ENCODE measurements at places on chromosomes 11 and 22. TPM values are rescaled to one million over a fixed set of nuclear protein-coding genes. Genes with fewer than 3 reads are reported as not detected.

TIMP3 gene
- total RNA-seq = 62.1 TPM

GNAZ gene
- 1.3 TPM for total RNA-seq

SLC5A12 gene
- not detected for total RNA-seq

ANGPTL5 gene
- not detected for total RNA-seq

PKDREJ gene
- not detected for total RNA-seq

SLC22A6 gene
- total RNA-seq = not detected

VPREB1 gene
- not detected for total RNA-seq

TRIM51 gene
- total RNA-seq = not detected

PTPRCAP gene
- total RNA-seq = 0.23 TPM

FAM180B gene
- total RNA-seq = 0.94 TPM

HPX gene
- total RNA-seq = 0.45 TPM

PARVG gene
- not detected for total RNA-seq

PLAAT2 gene
- not detected for total RNA-seq

GPR83 gene
- total RNA-seq = not detected

PLAAT4 gene
- total RNA-seq = 8.3 TPM

GRAP2 gene
- not detected for total RNA-seq

ARL14EP gene
- 18.0 TPM for total RNA-seq

NXPE1 gene
- not detected for total RNA-seq

RAPSN gene
- 0.12 TPM for total RNA-seq

OR10A2 gene
- total RNA-seq = not detected

NNMT gene
- 782 TPM for total RNA-seq

SYT9 gene
- not detected for total RNA-seq

JHY gene
- total RNA-seq = 0.98 TPM

KCNJ1 gene
- not detected for total RNA-seq

ISX gene
- total RNA-seq = not detected

SCUBE1 gene
- total RNA-seq = not detected

OSBP2 gene
- total RNA-seq = 0.45 TPM

APLNR gene
- total RNA-seq = 0.35 TPM

CEP126 gene
- total RNA-seq = 1.1 TPM

CD3G gene
- total RNA-seq = not detected

C11orf52 gene
- 0.38 TPM for total RNA-seq

KCNJ11 gene
- not detected for total RNA-seq

ANO1 gene
- total RNA-seq = 5.3 TPM

HBG2 gene
- total RNA-seq = not detected

P4HA3 gene
- 19.2 TPM for total RNA-seq

ZNF74 gene
- total RNA-seq = 7.7 TPM

GAB4 gene
- total RNA-seq = not detected

SLC5A4 gene
- total RNA-seq = not detected

C22orf31 gene
- not detected for total RNA-seq

MEI1 gene
- total RNA-seq = 0.12 TPM

HORMAD2 gene
- not detected for total RNA-seq

PLEKHB1 gene
- 1.1 TPM for total RNA-seq

TP53AIP1 gene
- not detected for total RNA-seq

IGF2 gene
- 0.83 TPM for total RNA-seq

CASP5 gene
- not detected for total RNA-seq

SLC1A2 gene
- total RNA-seq = 71.1 TPM

UPK2 gene
- not detected for total RNA-seq

AQP11 gene
- total RNA-seq = 0.45 TPM

EI24 gene
- total RNA-seq = 98.1 TPM

SYT7 gene
- total RNA-seq = 0.53 TPM

PTPN5 gene
- total RNA-seq = not detected

PGGHG gene
- total RNA-seq = 12.3 TPM

CRYBA4 gene
- total RNA-seq = not detected

PKP3 gene
- 0.12 TPM for total RNA-seq

BRSK2 gene
- total RNA-seq = 0.23 TPM

APOBEC3G gene
- total RNA-seq = 9.1 TPM

C22orf39 gene
- total RNA-seq = 35.6 TPM

RIMBP3C gene
- 0.15 TPM for total RNA-seq

HMOX1 gene
- total RNA-seq = 94.4 TPM

FOLR3 gene
- 5.5 TPM for total RNA-seq

Measured in smooth muscle cell of the coronary artery (primary cell).